ENCODE measurements at places on chromosomes 3 and 15.

GRCh38 chr3:77158730-77159581, 119.1 kb downstream of the ROBO2 start:
- DNase-seq, result no peak

- DNase-seq, result no peak
Measured at GRCh38 chr3:29582273-29582672, 301.4 kb downstream of the RBMS3 start.

DNA sequence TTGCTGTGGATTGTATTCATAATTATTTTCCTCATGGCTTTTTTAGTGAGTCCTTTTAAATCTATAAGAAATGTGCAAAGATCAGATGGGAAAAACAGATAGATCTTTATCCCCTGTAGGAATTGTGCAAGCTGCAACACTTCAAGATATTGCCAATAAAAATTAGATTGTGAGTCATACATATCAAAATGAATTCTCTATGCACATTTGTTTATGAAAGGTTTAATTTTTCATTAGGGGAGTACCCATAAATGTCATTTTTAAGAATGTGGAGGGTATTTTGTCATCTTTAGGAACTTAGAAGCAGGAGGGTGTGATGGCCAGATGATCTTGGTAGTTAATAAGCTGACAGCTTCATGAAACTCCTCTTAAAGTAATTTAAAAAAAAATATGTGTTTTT, 2.9 kb downstream of the PIAS1 start:
- no peak for DNase-seq

DNA sequence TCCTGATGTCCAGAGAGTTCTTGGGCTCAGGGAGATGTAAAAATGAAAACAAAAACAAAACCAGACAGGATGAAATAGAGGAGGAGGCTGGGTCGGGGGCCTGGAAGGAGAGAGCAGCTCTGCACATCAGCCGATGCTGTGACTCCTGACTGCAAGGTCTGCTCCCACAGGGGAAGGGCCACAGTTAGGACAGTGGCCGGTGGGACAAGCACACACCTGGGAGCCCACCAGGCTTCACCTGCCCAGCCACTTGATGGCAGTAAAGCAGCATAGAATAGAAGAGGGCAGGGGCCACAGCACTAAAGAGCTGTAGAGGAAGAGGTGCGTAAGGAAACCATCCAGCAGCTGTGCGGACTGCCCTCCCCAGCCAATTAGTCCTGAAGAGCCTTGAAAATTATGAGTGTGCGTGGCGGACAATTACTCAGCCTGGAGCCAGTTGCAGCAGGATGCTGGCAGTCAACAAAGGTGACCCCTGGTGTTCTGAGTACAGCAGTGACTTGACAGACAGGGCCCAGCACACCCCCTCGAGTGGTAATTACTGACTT, 29.8 kb downstream of the ALS2CL start:
- peak; percentile 26 for DNase-seq

- DNase-seq, result no peak
Measured at GRCh38 chr15:31336593-31337295, 10.1 kb downstream of the KLF13 start.

DNA sequence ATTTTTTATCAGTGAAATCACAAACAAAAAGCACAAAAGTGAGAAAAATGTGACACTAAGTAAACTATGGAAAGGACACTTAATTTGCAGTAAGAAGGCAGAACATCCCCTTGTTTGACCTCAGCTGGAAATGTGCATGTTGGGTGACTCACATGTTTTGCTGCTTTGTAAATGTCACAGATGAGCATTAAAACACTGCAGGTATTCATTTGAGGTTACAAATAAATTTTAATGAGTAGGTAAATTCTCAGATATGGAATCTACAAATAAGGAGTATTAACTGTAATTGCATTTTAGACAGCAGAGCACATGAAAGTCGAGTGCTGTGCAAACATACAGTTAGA, 20.3 kb downstream of the CHMP2B start:
- no peak for DNase-seq

DNA sequence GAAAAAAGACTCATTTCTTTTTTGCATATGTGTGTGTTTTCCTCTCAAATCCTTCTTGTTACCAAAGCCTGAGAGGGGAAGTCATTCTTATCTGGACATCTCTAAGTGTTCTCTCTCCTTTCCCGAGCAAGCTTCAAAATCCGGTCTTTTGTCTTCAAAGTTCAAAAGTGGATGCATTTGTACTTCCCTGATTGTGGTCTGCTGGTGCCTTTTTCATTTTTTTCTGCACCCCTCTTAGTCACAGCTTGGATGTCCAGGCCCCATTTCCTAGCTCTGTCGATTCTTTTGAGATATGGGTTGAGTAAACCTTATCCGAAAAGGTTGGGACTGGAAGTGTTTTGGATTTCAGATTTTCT, 34.8 kb downstream of the EHD4 start:
- no peak for DNase-seq

DNA sequence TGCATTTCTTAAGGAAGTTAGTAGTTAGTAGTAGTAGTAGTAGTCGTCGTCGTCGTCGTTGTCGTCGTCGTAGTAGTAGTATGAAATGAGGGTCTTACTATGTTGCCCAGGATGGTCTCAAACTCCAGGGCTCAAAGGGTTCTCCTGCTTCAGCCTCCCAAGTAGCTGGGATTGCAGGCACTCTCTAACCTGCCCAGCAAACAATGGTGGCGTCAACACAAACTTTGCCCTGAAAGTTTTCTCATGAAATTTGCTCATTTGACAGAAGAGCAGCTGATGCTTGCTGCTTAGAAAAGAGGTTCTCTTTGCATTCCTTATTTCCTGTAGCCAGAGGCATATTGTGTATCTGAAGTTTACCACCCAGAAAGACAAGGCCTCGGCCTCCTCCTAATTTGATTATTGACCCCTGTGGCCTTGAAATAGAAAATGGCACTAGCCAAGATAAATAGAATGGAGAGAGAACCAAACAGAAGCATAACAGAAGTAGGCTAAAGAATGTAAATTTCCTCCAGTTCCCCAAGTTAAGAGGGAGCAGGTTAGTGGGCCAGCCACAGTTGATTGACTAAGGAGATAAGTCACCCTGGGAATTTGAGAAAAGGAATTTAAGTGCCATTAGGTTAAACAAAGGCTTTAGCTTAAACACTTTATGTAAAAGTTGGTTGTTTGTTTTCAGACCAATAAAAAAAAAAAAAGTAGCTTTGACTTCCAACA, 166.2 kb upstream of the ROBO2 start:
- no peak for DNase-seq

GRCh38 chr3:14935592-14936345, 11.6 kb upstream of the NR2C2 start:
- no peak for DNase-seq

DNA sequence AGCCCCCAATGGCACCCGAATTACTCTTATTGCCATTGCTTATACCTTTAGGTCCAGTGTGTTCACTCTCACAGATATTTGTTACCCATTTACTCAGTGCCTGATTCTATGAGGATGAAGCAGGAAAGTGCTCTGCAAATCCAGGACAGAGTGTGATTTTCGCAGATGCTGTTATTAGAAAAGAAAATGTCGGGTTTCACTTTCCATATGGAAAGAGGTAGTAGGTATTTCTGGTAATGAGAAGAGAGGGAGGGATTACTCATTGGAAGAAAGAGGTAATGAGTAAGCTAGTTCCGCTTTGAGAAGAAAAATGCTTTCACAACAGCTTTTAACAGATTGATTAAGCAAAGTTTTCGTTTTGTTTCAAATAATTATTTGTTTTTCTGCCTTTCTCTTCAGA, 336.3 kb upstream of the CFAP20DC start:
- DNase-seq, result no peak

- no peak for DNase-seq
Measured at GRCh38 chr3:13193320-13194284, 120.4 kb upstream of the IQSEC1 start.

GRCh38 chr3:14507305-14507741, 32.8 kb downstream of the GRIP2 start:
- DNase-seq, result no peak

GRCh38 chr15:76802411-76802810, 102.7 kb downstream of the SCAPER start:
- no peak for DNase-seq
